H1 (cell line): ENCODE measurements at places on chromosomes 11 and 22. TPM values are rescaled to one million over a fixed set of nuclear protein-coding genes. Genes with fewer than 3 reads are reported as not detected.

Gene SHANK2
- 10.1 and 15.5 TPM in 2 replicates for polyA plus RNA-seq

Gene APOA5
- polyA plus RNA-seq: 0.08 and 0.09 TPM in 2 replicates

Gene TMEM151A
- 3.2 and 4.5 TPM in 2 replicates for polyA plus RNA-seq

Gene SCN4B
- polyA plus RNA-seq: 4.1 and 4.9 TPM in 2 replicates

Gene GRM5
- polyA plus RNA-seq: 0.15 and 0.22 TPM in 2 replicates

Gene APLNR
- 0.66 and 0.80 TPM in 2 replicates for polyA plus RNA-seq

Gene PRR5L
- polyA plus RNA-seq: 6.6 and 9.2 TPM in 2 replicates

Gene OR4P4
- not detected in 2 replicates for polyA plus RNA-seq

Gene PLA2G6
- polyA plus RNA-seq: 21.0 and 36.0 TPM in 2 replicates

Gene SERPING1
- 54.8 and 78.8 TPM in 2 replicates for polyA plus RNA-seq

Gene OR52E8
- not detected in 2 replicates for polyA plus RNA-seq

Gene F2
- 0.11 and 0.25 TPM in 2 replicates for polyA plus RNA-seq
